Thymus (tissue), 14 donors: ENCODE measurements at places on chromosomes 1 and 21. TPM values are rescaled to one million over a fixed set of nuclear protein-coding genes. Genes with fewer than 3 reads are reported as not detected.

DNA sequence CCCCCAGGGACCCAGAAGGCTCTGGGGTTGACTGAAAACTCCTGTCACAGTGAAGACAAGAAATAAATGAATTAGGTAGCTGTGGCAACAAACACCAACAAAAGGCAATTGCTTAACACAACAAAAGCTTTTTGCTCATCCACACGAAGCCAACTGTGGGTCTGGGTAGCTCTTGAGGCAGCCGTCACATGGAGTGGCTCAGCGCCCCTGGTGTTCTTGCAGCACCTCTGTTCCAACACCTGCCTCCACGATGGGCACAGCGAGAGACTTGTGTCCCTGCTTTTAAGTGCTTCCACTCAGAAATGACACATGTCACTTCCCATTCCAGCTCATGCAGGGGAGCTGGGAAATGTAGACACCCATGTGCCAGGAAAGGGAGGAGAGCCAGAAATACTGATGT lies 364.5 kb upstream of the DUSP10 start:
- DNase-seq = no peak

GRCh38 chr1:182340233-182341058 lies 51.1 kb downstream of the GLUL start:
- DNase-seq = no peak

- peak; percentile 61 for DNase-seq
These were observed 2.7 kb downstream of the USP25 start for GRCh38 chr21:15732290-15732995.

DNA sequence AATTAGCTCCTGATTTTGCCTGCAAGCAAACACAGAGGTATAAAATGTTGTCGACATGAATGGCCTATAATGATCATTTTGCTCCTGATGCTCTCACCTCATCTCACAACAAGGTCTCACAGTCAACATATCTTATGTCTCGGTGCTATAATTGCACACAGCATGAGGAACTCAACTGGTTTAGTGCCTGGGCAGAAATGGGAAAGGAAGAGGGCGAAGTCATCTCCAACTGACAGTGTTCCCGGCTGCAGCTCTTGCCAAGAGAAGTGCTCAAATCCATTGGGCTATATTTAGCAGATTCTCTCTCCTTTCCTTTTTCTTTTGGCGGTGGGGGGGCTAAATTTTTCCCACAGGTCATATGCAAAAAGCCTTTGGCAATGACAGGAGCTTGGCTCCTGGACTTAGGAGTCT lies 53.0 kb downstream of the SLC45A1 start:
- no peak for DNase-seq

- no peak for DNase-seq
These were observed 8.0 kb downstream of the RNF187 start for GRCh38 chr1:228494970-228495853.

GRCh38 chr1:174265282-174265681 lies 106.0 kb downstream of the RABGAP1L start:
- no peak for DNase-seq

DNA sequence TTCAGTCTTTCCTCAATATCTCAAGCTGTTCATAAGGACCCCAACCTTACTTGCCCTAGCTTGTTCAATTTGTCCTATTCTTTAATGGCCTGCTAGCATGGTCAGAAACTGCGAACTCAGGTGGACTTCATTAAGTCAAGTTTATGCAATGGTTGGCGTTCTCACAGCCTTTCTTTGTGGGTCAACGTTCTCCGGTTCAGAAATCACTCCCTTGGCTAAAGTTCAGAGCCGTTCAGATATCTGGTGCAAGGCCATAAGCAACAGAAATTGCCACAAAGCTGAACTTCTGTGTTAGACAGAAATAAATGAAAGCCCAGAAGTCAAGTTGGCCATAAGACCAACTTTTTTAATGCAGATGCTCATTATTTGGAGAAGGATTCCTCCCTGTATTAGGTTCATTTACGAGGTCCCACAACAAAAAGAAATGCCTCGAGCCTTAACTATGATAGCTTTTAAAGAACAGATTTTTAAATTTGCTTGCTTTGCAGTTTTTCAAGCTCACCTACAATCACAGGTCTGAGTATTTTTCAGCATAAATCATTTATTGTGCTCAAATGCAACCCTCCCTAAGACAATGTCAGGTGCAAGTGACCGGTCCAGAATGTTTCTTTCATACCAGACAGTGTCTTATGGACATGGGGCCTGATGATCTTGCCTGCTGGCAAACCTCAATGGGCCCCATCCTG lies 140.2 kb upstream of the COL11A1 start:
- no peak for DNase-seq

DNA sequence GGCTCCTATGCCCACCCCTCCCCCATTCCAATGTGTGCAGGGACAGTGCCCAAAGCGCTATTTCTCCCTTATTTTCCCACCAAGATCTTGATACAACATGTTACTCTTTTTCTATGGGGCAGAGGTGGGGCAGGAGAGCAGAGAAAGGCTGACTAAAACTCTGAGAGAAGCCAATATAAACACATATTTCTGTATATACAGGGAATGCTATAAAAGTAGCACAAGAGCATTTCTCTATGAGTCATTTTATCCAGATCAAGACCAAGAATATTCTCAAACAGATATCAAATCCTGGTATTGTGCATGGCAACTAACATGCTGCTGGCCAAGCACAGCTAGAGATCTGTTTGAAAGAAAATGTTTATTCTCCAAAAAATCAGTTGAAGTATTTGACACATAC lies 7.3 kb downstream of the WDR26 start:
- no peak for DNase-seq

GRCh38 chr1:229127301-229127700 lies 143.6 kb upstream of the RAB4A start:
- DNase-seq = no peak

DNA sequence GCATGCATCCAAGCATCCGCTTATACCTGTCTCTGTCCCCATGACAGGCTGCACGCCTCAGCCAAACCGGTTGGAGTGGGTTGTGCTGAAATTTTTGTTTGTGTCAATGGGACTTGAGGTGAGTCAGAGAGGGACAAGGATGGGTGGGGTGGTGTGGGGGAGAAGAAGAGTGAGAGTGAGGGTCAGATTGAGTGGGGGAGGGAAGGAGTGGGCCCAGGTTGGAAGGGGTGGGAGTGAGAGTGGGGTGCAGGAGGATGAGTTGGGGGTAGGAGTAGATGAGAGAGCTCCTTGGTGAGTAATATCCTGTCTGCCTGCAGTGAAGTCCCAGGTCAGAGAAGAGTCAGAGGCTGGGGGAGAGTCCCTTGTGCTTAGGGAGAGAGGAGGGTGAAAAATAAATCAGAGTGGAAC lies 3.3 kb upstream of the NECTIN4 start:
- no peak for DNase-seq

GRCh38 chr1:72847651-72848050 lies 565.3 kb upstream of the NEGR1 start:
- no peak for DNase-seq

DNA sequence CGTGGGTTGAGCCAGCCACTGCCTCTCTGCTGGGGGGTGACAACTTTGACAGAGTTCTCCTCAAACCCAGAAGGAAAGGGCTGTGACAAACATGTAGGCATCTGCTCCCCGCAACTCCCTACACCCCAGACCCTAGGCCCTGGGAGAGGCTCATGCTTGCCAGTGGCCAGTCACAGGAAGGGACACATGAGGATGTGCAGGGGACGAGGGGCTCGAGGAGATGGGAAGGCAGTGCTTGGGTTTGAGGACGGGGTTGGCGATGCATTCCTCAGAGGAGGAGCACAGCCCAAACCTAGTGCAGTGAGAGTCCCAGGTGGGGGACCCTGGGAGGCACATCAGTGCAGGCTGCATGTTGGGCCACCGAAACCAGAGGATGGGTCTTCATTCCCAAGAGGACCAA lies 62.1 kb downstream of the STUM start:
- no peak for DNase-seq

Gene CFAP107
- not detected for total RNA-seq

Gene CELA2B
- 0.28 TPM for total RNA-seq

Gene ALX3
- total RNA-seq = 0.14 TPM

Gene PPIAL4G
- 0.05 TPM for total RNA-seq

Gene FCGR1A
- total RNA-seq = 2.7 TPM
